Esophagus squamous epithelium (tissue), 5 donors: ENCODE measurements at places on chromosomes 7 and 10.

DNA sequence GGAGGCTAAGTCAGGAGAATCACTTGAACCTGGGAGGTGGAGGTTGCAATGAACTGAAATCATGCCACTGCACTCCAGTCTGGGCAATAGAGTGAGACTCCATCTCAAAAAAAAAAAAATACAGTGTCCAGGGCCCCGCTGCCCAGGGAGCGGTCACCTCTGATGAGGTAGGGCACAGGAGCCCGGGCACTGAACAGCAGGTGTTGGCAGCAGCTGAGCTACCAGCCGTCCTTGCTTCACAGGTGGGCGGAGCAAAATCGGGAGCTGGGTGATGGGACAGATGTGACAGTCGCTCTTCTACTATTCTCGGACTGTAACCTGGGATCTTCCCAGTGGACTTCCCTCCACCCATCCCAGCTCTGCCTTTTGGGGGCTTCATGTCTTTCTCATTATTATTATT is 49.4 kb downstream of the GTF2IRD1 start:
- no peak for DNase-seq

DNA sequence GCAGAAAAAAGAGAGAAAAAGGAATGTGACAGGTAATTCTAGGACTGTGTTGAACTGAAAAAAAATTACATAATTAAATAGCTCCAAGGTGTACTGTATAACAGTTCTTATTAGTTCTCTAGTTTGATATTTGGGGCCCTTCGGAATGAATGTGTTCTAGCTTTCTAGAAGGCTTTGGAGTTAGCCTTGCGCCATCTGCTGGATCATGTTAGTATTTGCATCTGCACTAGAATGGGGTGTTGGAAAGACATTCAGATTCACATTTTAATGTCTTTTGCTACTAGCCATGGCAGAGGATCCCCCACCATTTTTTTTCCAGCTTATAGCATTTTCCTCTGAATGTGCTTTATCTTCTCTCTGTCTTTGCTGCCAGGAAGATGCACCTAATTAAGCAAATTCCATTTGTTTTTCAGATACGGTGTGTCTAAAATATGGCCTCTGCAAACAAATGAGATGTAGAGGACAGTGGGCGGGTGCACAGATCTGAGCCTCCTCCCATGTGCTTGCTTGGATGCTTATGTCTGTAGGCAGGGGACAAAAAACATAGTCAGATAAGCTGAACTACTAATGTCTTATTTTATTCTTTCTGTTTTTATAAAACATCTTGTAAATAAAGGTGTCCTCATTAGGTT is 238.5 kb downstream of the PHF14 start:
- no peak for DNase-seq

DNA sequence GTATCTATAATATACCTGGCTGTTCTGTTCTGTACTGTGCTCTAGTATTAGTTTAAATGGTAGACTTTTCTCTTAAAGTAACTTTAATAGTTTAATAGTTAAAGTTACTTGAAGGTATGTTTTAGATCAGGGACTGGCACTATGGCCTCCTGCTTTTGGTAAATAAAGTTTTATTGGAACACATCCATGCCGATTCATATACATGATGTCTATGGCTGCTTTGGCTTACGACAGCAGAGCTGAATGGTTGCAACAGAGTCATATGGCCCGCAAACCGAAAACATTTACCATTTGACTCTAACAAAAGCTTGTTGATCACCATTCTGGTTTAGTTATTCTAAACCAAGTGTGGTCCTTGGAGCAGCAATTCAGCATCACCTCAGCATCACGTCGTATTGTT is 6.7 kb downstream of the LUC7L2 start:
- no peak for DNase-seq

- no peak for DNase-seq
Measured at GRCh38 chr10:73060738-73061635, 35.7 kb downstream of the P4HA1 start.

DNA sequence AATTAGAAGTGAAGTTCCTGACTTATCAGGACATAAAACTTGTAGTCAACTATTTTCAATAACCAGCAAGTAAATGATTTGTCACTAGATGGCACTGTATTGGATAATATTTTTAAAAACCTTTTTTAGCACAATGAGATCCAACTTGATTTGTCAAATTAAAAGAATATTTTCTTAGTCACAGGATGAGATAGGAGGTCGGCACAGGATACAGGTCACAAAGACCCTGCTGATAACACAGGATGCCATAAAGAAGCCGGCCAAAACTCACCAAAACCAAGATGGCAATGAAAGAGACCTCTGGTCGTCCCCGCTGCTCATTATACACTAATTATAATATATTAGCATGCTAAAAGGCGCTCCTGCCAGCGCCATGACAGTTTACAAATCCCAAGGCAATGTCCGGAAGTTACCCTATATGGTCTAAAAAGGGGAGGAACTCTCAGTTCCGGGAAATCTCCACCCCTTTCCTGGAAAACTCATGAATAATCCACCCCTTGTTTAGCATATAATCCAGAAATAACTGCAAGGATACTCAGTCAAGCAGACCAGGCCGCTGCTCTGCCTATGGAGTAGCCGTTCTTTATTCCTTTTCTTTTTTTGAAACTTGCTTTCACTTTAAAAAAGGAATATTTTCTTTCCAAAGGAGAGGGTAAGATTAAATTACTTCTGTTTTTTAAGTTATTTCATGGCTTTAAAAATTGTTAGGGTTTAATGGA is 255.7 kb upstream of the MKLN1 start:
- DNase-seq, result no peak

DNA sequence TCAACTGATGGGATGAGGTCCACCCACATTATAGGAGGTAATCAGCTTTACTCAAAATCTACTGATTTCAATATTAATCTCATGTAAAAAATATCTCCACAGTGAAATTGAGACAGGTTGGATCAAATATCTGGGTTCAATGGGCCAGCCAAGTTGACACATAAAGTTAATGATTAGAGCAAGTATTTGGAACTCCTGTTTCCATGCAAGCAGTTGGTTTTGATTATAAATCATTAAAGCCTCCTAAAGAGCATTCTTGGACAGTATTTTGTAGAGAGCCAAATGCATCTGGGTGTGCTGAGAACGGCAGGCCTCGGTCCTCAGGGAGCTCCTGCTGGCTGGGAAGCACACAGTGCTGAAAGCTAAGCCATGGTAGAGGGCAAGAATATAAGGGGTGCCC is 126.9 kb upstream of the BTBD16 start:
- no peak for DNase-seq
